CD4-positive, alpha-beta T cell treated with Interleukin-4 for 1 hour (primary cell): ENCODE measurements at places on chromosomes 11 and 22.
A peak's percentile ranks its signal among the peaks of the same experiment; 100 is the strongest.

DNA sequence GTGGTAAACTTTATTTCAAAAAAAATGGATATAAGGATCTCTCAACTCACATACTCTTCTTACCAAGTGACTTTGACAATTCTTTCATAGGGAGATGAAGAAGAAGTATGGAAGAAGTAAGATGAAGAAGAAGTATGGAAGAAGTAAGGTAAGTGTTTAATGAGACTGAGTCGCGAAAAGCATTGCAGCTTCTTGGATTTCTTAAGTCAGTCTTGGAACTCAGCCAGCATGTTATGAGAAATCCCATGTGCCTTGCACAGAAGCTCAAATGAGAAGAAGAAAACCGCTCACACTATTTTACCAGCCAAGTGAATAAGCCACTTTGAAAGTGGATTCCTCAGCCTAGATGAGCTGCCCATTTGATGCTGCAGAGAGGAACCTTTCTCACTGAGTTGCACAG, 332.0 kb upstream of the CCDC179 start:
- DNase-seq = no peak

DNA sequence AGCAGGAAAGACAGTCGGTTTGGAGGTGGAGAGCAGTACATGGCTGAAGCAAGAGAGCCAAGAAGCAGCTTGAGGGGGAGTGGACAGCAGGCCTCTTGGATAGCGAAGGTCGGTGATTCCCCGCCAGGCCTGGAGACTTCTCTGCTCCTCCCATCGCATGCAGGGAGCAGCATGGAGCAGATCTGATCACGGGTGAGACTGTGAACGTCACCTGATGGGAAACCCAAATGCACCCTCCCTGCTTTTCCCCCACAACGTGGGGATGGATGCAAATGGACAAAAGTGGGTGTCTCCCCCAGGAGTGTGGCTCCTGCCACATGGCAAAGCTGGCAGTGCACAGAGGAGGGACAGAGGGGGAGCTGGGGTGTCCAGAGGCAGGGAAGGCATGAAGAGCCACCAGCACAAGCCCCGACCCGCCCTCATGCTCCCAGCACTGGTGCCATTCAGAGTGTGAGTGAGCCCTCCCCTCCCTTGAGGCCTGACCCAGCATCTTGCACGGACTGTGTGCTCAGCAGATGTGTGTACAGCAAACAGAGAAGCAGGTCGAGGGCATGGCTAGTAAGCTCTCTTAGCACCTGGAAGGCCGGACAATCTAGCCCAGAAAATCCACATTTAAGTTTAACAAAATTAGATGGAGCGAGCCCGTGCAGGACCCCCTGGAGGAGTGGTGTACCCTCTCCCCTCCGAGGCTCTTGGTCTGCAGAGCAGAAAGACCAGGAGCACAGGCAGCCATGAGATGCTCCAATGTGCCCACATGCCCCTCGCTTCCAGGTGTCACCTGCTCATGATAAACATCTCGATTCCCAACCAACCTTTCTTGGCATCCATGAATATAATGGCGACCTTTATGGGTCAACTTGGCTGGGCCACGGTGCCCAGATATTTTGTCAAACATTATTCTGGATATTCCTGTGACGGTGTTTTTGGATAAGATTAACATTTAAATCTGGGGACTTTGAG, 661.7 kb downstream of the TBC1D22A start:
- no peak for DNase-seq

GRCh38 chr22:43996170-43996980, 27.7 kb upstream of the PARVB start:
- peak; percentile 73 for DNase-seq

DNA sequence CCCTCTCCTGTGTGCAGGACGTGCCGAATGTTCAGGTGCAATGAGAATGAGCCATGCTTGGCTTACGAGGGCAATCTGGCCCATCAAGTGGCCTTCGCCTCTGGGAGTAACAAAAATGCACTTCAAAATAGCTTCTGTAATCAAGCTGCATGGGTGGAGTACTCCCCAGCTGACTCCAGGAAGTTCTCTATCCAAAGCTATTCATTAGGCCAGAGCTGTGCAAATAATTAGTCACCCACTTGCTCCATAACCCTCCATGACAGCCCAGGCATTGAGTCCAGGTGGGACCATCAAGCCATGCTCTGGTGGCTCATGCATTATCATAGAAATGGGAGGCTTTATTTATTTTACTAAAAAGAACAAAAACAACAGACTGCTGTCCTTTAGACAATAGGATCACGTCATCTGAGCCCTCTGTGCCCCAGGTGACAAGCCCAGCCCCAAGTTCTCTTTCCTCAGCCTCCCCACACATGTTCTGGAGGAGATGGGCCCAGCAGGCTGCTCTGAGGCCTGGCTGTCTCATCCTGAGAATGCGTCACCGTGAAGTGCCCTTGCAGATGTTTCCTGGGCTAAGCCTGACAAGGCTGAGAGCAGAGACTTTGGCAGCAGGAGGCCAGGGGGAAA, 244.7 kb downstream of the ETS1 start:
- peak; percentile 69 for DNase-seq

DNA sequence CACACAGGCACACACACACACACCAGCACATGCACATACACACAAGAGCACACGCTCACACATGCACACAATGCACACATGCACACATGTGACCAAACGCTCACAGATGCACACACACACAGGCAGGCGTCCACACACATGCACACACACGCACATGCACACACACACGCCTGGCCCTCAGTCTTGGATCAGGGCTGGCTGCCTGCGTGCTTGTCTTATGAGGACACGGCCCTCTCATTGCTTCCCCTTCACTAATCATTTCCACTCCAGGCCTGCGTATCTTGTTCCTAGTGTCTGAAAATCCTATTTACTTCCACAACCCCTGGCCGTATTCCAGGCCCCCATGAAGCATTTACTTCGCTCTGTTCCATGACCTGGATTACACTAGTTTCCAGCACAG, 740.5 kb downstream of the BRD1 start:
- DNase-seq = no peak

GRCh38 chr22:24994070-24994763, 41.7 kb downstream of the KIAA1671 start:
- no peak for DNase-seq

- DNase-seq = no peak
Observed at GRCh38 chr22:42229455-42230149, 40.9 kb downstream of the TCF20 start.

DNA sequence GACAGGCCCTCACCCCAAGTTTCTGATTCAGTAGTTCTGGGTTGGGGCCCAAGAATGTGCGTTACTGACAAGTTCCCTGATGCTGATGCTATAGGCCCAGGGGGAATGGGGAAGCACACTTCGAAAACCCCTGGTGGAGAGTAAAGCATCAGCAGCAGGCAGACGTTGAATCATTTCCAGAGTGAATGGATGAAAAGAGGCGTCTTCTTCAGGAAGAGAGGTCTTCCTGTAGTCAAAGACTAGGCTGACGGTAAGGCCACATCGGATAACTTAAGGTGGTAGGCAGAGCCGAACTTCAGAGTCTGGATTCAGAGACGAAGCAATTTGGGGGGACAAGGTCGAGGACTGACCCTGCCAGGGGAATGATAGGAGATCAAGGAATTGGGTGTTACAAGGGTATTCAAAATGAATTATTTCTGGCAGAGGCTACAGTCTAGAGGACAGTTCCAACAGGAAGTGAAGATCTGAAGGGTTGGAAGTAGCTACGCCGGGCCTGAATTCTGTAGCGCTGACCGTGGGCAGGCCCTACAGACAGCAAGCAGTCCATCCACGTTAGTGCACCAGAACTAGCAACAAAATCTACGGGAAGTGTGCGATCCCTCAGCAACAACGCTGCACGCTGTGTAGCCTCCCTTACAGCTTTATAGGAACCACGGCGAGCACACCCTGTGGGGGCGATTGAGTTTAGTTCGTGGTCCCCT, 862 bp upstream of the CENATAC start:
- peak; percentile 23 for DNase-seq

GRCh38 chr11:30573951-30574350, 12.2 kb downstream of the MPPED2 start:
- DNase-seq = no peak

DNA sequence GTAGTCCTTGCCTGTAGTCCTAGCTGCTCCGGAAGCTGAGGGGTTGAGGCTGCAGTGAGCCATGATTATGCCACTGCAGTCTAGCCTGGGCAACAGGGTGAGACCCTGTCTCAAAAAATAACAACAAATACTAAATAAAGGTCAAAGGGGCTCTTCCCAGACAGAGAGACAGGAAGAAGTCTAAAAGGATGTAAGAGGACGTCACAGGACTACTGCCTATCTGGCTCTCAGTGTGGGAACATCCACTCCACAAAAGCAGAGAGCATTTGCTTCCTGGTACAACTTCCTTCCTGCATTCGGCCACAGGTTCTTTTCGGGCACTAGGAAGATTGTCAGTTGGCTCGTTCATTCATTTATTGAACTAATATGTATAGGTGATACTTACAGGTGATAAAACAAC, 110.6 kb downstream of the SGSM3 start:
- DNase-seq = no peak

DNA sequence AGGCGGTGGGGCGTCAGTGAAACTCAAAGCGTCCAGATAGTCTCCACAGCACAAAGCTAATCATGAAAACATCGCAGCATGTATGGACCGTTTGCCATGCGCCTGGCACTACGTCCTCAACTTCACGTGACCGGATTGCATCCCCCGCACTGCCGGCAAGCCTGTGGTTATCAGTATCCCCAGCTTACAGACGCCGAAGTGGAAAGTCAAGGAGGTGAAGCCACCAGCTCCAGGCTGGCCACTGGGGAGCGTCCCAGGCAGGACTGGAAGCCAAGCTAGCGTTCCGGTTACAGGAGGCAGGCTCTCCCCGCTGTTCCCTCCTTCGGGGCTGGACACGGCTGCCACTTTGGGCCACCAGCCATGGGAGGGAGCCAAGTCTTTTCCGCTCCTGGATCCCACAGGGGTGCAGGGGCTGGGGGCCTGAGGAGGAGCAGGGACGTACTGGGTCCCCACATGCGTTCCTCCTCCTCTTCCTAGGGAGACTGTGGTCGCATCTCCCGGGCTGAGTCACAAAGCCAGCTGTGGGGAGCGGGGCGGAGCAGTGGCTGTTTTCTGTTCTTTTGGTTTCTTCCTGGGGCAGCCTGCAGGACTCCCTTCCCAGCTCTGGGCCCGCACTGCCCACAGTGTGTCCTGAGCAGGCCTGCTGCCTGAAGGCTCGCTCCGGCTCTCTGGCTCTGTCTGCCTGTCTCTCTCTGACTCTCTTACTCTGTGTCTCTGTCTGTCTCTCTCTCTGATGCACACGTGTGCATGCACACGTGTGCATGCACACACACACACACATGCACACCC, 4.3 kb upstream of the OSBPL5 start:
- DNase-seq = no peak

- no peak for DNase-seq
Observed at GRCh38 chr22:32255217-32255616, at the start of gene SLC5A4. SLC5A4 (minus strand) TSS chr22:32255347; CDS start chr22:32255329, 18 bp downstream.

DNA sequence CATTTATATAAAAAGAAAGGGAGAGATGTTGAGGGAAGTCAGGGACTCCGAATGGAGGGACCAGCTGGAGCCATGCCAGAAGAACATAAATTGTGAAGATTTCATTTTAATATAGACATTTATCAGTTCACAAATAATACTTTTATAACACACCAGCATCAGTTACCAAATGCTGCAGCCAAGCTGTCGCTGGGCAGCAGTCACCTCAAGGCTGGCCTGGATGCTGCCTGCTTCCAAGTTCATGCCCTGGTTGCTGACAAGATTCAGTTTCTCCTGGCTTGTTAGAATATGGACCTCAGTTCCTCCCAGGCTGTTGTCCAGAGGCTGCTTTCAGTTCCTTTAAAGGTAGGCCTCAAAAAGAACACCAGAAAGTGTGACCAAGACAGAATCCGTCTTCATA, 30.8 kb upstream of the ALDH3B2 start:
- DNase-seq = no peak

DNA sequence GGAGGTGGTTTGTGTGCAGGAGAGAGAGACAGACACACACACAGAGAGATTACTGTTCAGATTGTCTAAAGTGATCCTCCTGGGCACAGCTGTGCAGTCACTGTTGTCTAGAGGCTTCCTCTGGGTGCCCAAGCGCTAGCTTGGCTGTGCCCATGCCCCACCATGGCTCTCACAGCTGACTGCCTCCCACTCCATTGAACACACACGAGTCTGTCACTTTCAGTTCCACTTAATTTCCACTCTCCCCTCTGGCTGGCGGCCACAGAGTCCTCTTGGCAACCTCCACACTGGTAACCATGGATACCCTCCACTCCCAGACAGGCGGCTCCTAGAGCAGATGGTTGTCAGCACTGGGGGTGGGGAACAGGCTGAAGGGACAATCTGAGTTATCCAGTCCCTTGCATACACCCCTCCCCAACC, 29.1 kb downstream of the MAP6 start:
- DNase-seq = peak; percentile 9

GRCh38 chr11:60899046-60899936, 7.1 kb downstream of the PRPF19 start:
- DNase-seq = peak; percentile 48

DNA sequence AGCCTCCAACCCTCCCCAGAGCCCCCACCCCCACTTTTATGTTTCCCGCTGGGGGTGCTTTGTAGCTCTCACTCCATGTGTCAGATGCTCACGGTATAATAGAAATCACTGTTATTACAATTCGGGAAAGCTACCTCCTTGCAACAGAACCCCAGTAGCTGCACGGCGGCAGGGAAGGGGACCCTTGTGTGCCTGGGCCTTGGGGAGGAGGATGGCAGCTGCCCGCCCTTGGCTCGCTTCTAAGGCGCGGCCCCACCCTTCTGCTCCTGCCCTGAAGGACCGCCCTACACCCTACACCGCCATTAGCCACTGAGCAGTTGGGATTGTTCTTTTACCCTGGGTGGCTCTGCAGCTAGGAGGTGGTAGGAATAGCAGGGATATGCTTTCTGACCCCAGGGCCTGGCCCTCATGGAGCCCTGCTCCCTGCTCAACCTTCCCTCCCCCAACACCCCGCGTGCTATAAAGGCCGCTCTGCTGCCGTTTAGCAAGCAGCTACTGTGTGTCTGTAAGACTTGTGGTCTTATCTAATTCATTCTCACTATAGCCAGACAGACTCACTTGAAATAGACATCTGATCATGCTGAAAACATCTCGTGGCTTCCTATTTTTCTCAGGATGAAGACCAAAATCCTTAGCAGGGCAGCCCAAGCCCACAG, 219.7 kb downstream of the CEP164 start:
- no peak for DNase-seq

GRCh38 chr11:1938343-1939005, 8.7 kb upstream of the MRPL23 start:
- no peak for DNase-seq

- DNase-seq = no peak
Observed at GRCh38 chr11:1073261-1073724, 1.4 kb upstream of the MUC2 start.

- DNase-seq = no peak
Observed at GRCh38 chr22:20843501-20843900, 15.1 kb downstream of the PI4KA start.
